ENCODE measurements at places on chromosomes 1 and 21. TPM values are rescaled to one million over a fixed set of nuclear protein-coding genes. Genes with fewer than 3 reads are reported as not detected.

CCDC27 gene
- not detected for total RNA-seq

GRCh38 chr1:19802269-19802668 is 2.6 kb upstream of the TMCO4 start:
- DNase-seq = no peak

DNA sequence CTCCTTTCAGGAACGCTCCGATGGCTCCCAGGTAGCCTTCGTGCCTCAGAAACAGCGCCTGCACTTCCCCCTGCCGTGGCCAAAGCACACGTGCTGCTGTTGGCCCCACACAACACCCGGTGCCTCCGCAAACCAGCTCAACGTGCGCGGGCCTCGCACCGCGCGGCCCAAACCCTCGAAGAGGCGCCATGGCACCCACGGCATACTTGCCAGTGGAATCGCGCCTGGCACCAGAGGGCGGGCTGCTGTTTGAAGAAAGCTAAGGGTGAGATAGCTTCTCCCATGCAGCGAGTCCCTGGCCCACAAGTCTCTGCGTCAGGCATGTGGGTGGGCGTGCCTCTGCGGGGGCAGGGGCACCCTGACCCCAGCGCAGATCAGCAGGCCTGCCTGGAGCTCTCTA is 7.9 kb downstream of the PANK4 start:
- DNase-seq = no peak

TUFT1 gene
- 1.7 TPM for total RNA-seq

GRCh38 chr1:207181847-207182246 is 77.8 kb downstream of the C4BPA start:
- no peak for DNase-seq

DNA sequence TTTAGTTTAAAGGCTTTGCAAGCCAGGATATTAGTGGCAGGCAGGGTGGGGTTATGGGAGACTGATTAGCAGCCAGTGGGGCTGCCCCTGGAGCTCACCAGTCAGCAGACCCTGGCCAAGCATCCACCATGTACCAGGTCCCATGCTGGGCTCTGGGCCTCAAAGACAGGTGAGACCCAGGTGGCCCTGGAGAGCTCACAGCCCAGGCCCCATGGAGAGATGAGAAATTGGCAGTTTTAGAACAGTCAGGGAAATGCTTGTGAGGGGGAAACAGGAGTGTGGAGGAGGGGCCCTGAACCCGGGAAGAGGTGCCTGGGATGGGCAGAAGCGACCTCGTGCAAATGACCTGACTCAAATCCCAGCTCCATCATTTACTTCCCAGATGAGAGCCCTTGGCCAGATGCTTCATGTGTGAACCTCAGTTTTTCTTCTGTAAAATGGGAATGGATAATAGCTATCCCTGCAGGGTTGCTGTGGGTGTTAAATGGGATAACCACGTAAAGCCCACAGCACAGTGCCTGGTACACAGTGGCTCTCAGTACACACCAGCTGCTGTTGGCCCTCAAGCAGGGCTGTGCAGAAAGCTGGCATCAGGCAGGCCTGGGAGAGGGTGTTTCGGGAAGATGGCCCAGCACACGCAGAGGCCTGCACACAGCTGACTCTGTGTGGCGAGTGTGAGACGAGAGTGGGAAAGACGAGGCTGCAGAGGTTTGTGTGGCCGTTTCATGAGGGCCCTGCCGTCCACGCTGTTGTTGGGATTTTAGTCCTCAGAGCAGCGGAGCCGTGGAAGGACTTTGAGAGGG is 518.5 kb downstream of the PTPRU start:
- peak; percentile 15 for DNase-seq

SLC44A3 gene
- not detected for total RNA-seq

- no peak for DNase-seq
Measured at GRCh38 chr1:204278251-204278650, 64.5 kb upstream of the GOLT1A start.

DNA sequence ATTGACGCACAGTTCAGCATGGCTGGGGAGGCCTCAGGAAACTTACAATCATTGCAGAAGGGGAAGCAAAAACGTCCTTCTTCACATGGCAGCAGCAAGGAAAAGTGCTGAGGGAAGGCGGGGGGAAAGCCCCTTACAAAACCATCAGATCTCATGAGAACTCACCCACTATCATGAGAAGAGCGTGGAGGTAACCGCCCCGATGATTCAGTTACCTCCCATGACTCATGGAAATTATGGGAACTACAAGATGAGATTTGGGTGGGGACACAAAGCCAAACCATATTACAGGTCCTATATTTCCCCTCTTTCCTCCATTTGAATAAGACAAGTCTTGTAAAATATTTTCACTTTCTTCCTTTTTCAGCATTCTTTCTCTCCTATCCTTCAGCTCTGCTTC is 7.7 kb upstream of the TTLL7 start:
- DNase-seq = no peak

DNA sequence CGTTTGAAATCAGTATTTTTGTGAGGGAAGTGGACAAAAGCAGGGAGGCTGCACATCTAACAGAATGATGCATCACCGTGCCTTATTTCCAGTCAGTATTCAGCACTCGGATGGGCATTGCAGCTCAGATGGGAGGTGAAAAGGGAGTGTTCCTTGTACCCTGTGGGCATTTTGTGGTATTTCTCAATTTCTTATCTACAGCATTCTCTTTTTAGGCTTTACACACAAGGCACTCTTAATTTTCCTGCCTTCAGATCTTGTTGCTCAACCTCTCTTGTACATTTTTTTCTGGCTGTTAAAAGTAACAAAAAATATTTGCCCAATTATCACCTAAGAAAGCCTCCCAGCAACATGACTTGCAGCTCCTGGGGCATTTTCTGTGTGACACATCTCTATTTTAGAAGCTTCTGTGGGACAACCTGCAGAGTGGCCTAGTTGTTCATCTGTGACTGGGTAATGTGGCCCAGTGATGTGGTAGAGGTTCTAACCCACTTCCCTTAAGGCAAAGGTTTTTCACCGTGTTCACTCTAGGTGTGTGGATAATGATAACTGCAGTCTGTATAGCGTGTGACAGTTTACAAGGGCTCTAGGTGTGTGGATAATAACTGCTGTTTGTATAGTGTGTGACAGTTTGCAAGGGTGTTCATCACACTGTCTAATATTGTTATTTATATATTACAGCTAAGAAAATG is 257.2 kb downstream of the PTGER3 start:
- no peak for DNase-seq

ZNF683 gene
- 7.0 TPM for total RNA-seq

DNA sequence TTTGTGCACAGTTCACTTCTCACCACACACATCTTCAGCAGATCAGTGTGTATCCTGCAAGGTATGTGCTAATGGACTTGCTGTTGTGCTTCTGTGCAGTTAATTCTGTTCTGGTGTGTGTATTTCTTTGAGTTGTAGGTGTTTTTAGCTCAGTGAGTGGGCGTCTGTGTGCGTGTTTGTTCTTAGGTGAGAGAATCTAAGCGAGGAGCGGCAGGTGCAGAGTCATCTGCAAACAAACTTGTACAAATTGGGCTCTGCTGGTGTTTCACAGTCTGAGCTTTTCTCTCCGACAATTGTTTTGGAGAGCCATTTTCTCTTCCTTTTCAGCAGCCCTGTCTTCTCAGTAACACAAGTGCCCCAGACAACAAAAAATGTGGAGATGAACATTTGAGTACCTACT is 43.6 kb downstream of the ACP6 start:
- no peak for DNase-seq

DNA sequence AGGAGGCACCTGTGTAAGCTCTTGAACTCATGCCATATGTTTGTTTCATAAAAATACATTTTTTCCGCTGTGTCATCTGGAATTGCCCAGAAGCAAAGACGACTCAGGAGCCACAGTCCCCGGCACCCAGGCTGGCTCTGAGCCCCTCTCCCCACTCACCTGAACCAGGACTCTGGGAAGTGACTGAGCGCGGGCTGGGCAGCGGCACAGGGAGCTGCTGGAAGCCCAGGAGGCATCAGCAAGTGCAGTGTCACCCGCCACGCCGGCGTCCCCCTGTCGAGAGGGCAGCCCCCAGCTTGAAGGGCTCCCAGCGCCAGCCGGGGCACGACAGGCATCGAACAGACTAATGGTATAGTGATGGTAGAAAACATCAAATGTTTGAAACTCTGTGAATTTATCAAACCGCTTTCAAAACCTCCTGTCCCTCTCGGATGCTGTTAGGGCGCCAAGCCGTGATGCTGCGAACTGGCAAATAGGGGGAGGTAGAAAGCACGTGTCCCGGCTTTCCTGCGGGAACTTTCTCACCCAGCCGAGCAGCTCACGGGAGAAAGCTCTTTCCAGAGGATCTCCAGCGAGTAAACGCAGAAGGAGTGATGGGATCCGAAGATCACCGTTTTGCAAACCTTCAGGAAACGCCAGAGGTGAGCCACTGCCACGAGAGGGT is 57.8 kb upstream of the COL18A1 start:
- no peak for DNase-seq

- DNase-seq = no peak
Measured at GRCh38 chr1:222275729-222276465, 272.0 kb downstream of the HHIPL2 start.

SLC30A2 gene
- not detected for total RNA-seq

GRCh38 chr1:56573311-56573710 is 6.1 kb downstream of the PLPP3 start:
- DNase-seq = no peak

DNA sequence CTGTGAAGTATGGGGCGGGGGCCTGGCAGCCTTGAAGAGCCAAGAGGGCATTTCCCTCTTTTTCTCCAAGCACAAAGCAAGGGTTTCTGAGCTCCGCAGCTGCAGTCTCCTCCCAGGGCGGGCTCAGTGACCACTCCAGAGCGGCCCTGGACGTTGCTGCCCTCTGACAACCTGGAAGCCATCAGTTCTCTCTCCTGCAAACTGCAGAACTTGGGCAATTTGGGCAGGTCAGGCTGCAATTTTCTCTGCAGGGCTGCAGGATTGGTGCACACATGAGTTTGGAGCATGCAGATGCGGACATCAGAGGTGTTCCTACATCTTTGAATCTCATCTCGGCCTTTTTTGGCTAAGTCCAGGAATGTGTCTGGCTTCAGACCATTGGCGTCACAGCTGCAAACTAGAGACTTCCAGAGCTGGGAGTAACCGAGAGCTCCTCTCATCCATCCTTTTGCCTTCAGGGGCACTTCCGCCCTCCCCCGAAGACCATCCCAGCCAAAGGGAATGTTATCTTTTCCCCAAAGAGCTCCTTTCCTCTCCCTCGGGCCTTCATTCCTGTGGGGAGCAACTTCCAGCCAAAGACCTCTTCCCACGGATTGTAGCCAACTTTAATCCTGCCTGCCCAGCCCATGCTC is 139.6 kb upstream of the WNT4 start:
- DNase-seq = peak; percentile 23

AMY1C gene
- total RNA-seq = not detected

DNA sequence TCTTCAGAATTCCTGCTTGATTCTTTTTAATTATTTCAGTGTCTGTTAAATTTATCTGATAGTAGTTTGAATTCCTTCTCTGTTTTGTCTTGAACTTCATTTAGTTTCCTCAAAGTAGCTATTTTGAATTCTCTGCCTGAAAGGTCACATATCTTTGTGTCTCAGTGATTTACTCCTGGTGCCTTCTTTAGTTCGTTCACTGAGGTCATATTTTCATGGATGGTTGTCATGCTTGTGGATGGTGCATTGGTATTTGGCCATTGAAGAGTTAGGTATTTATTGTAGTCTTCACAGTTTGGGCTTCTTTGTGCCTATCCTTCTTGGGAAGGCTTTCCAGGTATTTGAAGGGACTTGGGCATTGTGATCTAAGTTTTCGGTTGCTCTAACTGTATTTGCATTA is 267.9 kb downstream of the HHAT start:
- no peak for DNase-seq

DNA sequence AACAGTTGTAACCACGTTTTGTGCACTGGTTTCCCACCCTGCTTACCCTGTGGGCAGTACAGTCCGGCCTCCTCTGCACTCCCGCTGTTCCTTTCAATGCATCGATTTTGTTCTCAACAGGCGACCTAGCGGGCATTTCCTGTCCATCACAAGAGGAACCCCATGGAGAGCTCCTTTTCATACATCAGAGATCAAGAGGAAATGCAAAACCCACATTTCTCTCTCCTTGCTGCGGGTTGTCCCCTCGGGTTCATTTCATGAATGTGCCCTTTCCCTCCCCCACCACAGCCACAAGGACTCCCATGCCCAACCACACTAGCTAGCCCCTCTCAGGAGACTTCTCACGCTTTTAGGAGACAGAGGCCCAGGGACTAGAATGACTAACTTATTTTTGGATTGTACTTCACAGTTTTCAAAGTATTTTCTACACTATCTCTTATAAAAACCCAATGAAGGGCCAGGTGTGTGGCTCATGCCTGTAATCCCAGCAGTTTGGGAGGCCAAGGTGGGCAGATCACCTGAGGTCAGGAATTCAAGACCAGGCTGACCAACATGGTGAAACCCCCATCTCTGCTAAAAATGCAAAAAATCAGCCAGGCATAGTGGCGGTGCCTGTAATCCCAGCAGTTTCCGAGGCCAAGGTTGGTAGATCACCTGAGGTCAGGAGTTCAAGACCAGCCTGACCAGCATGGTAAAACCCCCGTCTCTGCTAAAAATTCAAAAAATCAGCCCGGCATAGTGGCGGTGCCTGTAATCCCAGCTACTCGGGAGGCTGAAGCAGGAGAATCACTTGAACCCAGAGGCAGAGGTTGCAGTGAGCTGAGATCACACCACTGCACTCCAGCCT is 18.4 kb downstream of the ATP1A4 start:
- peak; percentile 66 for DNase-seq

DNA sequence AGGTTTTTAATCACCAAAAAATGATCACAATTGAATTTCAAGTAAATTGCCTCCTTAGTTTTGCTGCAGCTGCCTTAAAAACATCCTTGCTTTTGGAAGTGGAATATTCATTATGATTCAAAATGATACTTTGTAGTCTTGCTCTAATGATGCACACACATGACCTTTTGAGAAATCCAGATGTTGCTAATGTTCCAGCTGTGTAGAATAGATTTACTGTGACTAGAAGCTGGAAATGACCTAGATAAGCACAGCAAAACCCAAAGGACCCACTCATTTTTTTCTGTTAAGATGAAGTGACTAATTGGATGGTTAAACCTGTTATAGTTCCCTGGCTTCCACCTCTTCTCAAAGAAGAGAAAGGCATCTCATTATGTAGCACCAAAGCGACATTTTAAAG is 64.6 kb upstream of the RALGPS2 start:
- no peak for DNase-seq

GRCh38 chr1:112546076-112546475 is 37.3 kb downstream of the WNT2B start:
- no peak for DNase-seq

CFAP74 gene
- not detected for total RNA-seq

SYT11 gene
- 29.9 TPM for total RNA-seq

GRCh38 chr1:213868482-213868881 is 119.3 kb upstream of the PROX1 start:
- DNase-seq = no peak

GRCh38 chr1:19179597-19180264 is 30.3 kb downstream of the UBR4 start:
- peak; percentile 46 for DNase-seq

TNFRSF4 gene
- total RNA-seq = 8.1 TPM

DNA sequence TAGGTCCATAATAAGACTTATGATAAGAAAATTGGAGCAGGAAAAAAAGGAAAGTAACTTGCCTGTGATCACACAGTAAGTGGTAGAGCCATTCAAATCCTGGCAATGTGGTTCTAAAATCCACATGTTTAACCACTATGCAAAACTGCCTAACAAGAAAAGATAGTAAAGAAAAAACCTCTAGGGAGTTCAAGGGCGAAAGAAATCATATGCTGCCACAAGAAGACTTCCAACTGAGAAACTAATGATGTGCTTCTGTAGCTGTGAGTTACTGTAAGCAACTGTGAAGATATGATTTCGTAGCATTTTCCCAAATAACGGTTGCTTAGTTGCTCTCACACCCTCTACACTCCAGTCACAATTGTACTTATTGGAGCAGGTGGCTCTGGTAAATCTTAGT is 20.9 kb upstream of the LYPLAL1 start:
- DNase-seq = no peak

AKR1A1 gene
- 150 TPM for total RNA-seq

- no peak for DNase-seq
Measured at GRCh38 chr1:227560393-227561173, 2.8 kb upstream of the ZNF678 start.

Measured in activated CD8-positive, alpha-beta memory T cell treated with anti-CD3 and anti-CD28 coated beads, Interleukin-2, amount 10 ng/mL, durations not matched to agents 7 days and 5 days (primary cell).